Suppressor macrophage (primary cell): ENCODE measurements at places on chromosomes 11 and 22.

DNA sequence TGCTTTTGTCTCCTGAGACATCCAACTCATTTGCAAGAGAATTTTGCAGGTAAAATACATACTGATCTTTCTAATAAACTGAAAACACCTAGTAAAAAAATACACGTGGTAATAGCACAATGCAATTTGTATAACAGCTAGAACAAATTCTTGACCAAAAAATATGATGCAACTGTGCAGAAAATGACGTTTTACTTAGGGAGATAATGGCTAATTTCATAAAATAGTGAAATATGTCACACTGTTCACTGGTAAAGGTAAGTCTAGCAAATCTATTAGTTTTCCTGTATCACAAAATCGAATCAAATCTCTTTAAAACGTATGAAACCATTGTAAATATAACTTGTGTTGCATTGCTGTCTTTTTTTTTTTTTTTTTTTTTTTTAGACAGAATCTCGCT is 130.0 kb downstream of the VPREB1 start:
- DNase-seq, result no peak

DNA sequence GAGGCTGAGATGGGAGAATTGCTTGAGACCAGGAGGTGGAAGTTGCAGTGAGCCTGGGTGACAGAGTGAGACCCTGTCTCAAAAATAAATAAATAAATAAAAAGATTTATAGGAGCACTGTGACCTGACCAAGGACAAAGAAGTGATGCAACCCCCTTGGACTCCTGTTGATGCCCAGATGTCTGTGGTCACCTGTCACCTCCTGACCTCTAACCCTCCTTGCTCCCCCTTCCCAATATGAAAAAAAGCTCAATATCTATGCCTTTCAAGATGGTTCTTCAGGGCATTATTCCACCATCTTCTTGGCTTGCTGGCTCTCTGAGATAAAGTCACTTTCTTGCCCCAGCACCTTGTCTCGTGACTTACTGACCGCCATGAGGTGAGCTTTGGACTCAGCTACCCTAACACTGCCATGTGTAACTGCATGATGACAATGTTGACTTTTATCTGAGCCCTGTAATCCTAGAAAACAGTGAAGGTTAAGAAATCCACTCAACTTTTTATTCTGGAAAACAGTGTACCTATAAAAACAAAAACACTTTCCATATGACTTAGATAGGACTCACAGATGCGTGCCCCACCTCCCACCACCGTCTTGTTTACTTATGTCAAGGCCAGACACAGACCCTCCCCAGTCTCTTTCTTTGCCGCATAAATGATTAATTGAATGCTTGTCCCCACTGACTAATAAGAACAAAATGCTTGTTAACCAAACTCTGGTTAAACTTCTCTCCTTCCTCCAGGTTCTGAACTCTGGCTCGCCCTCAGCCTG is 360.5 kb downstream of the BUD13 start:
- no peak for DNase-seq

GRCh38 chr11:81004576-81004975 is 1563.7 kb upstream of the TENM4 start:
- DNase-seq, result no peak

GRCh38 chr22:50443197-50443596 is 31.6 kb downstream of the SBF1 start:
- no peak for DNase-seq
